ENCODE measurements at places on chromosomes 5 and 9.

DNA sequence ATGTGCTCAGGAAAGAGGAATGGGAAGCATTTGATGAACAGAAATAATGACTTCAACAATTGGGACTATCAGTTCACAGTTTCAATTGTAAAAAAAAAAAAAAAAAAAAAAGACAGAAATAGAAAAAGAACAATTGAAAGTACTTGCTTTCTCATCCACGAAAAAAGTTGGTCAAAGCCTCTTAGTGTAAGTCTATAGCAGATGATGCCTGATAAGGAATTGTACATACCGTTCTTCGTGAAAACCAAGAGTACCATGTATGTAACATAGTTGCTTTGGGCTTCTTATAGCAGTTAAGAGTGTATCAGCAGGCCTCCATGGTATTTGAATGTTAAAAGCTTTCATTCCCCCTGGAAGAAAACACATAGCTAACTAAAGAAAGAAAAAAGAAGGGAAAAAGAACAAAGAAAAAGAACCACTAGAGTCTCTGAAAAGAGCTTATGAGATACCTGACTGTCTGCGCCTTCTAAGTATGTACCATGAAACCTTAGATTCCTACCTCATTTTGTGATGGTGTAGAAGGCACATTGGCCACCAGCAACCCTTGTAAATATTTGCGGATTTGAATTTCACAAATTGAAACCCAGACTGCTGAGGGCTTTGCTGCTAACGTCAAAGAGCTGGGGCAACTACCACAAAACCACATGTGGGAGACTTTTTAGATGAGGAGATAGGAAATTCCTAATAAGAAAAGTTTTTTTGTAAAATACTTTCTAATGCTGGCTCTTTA, 75.2 kb downstream of the TMC1 start:
- DNase-seq: no peak

DNA sequence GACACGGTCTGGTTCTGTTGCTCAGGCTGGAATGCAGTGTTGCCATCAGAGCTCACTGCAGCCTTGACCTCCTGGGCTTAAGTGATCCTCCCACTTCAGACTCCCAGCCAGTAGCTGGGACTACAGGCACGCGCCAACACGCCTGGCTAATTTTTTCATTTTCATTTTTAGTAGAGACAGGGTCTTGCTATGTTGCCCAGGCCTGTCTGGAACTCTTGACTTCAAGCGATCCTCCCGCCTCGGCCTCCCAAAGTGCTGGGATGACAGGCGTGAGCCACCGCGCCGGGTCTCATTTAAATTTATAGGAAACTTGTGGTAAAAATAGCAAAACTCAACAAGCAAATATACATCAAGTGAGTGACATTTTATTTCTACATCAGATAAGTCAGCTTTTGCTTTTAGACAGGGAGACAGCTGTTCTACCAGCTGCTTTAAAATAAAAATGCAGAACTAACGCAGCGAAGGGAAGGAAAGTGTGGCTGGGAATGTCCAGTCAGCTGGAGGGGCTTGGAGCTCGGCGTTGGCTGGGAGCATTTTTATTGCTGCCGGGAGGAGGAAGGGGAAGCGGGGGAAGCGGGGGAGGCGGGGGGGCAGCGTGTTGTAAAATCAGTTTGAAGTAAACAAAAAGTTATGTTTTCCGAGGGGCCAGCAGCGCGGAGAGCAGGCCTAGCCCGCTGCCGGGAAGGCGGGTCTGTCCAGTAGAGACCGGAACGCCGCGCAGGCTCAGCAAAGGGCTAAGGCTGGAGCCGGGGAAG, 707 bp upstream of the ZFYVE16 start:
- no peak for DNase-seq

DNA sequence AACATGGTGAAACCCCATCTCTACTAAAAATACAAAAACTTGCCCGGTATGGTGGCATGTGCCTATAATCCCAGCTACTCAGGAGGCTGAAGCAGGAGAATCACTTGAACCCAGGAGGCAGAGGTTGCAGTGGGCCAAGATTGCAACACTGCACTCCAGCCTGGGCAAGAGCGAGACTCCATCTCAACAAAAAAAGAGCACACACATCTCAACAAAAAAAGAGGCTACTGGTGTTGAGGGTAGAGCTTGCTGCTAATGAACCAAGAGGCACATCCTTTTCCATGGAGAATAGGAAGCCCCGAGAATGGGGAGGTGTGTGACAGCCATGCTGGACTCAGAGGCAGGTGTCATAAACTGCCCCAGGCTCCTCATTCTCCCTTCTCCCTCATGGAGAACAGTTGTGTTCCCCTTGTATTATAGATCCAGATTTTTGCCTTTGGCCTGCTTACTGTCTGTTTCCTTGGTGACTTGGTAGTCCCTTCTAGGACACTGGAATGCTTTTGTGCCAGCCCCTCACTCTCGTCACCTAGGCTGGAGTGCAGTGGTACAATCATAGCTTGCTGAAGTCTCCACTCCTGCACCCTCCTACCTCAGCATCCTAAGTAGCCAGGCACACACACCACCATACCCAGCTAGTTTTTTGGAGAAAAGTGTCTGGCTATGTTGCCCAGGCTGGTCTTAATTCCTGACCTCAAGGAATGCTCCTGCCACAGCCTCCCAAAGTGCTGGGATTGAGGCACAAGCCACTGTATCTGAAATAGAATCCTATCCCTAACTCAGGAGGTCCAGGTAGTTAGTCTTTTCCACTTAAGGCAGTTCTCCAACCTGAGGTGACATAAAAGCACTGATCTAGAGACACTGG, 5.1 kb downstream of the RPL12 start:
- no peak for DNase-seq

DNA sequence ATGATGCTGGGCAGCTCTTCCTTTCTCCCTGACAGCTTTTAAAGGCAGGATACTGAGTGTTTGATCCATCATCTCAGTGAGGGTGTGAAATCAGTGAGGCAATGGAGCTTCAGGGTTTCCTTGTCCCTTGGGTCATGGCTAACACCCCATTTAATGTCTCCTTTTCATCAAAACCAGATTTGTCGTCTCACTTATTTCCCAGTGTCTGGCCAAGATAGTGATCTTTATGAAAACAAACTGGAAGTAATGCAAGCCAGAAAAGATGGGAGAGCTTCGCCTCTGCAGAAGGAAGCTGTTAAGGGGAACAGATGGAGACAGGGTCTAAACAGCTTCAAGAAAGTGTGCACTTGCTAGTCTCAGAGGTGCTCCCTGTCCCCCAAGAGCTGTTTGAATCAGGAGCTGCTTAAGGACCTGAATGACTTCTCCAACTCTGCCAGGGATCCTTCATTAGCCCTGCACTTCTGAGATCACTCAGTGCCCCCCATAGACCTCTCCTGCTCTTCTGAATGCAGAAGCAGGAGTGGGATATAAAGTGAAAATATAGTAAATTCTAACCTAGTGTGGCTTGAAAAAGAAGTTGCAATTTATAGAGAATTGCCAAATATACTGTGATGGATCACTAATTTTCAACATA, 96.1 kb downstream of the F2RL2 start:
- DNase-seq: no peak

DNA sequence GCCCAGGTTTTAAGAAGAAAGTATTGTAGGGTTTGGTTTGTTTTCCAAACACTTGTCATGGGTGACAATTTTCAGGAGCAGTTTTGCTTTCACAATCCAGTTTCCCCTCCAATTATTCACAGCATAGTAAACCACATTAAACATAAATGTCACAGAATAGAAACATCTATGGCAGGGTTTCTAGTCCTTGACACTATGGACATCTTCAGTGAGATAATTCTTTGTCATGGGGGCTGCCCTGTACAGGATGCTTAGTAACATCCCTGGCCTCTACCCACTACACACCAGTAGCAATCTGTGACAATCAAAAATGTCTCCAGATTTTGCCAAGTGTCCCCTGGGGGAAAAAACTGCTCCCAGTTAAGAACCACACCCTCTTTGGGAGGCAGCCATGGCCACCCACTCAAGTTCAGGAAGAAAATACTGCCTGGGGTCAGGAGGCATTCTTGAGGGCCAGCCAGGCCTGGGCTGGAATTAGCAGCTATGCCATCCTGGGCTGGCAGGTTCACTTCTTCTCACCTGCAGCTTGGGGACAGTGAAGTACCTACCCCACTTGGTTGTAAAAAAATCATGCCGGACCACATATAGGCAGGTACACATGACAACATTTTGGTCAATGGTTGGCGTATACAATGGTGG, 116.3 kb downstream of the HSD17B3 start:
- no peak for DNase-seq

Data from KG1 (cell line).